ENCODE measurements at places on chromosomes 12 and 14.

- no peak for DNase-seq
Observed at GRCh38 chr14:106204063-106204462, 677.7 kb downstream of the TMEM121 start.

DNA sequence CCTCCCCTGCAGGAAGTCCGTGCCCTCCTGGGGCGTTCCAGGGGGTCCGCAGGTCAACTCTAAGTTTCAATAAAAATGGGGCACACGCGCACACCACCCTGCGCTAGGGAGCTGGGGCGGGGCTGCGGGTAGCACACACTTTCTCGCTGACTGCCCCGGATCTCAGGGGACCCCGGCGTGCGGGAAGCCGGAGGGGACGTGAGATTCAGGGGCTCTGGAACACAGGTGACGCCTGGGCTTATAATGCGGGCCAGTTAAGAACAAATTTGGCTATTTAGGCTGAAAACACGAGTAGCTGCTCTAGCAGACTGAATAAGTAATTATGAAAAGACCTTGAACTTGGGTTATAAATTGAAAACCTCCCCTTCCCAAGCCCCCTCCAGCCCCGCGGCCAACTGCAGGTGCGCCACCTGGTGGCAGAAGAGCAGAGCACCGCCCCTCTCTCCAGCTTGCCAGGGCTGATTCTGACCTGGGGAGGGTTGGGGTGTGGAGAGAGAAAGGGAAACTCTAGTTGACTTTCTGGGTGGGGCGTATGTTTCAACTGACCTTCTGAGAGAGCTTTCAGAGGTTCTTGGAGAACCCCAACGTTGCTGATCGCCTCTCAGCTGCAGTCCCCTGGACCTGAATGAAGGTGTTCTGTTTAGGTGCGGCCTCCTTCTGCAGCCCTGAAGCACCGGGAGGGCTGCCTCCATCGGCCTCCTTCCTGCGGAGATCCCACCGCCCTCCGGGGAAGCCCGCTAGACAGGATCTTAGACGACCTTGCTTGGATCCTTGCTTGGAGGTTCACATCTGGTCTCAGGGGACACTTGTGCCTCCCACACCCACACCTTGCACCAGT is 118.4 kb upstream of the EVL start:
- no peak for DNase-seq

GRCh38 chr14:36520601-36521525 is 831 bp upstream of the NKX2-1 start:
- DNase-seq: no peak

DNA sequence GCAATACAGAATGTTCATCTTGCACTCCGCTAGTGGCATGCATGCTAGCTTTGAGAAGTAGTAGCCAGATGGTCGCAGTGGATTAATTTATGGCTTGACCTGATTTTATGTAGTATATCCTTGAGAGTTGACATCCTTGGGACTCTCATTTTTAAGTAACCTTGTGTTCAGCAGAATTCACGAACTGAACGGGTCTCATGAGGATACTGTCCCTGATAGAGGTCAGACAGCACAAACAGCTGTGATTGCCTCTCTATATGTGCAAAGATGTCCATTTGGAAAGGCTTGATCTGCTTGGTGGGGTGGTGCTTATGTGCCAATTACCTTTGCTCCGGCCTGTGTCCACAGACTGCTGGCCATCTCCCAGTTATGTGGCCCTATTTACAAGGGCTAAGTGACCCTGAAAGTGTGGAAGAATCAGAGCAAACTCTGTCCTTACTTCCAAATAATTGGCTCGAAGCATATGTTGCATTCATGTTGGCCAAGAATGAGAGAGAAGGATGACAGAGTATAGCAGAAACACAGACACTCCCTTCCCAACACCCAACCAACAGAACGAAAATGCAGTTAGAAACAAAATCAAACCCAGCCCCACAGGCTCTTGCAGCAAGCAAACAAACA is 167.1 kb downstream of the CRADD start:
- no peak for DNase-seq

DNA sequence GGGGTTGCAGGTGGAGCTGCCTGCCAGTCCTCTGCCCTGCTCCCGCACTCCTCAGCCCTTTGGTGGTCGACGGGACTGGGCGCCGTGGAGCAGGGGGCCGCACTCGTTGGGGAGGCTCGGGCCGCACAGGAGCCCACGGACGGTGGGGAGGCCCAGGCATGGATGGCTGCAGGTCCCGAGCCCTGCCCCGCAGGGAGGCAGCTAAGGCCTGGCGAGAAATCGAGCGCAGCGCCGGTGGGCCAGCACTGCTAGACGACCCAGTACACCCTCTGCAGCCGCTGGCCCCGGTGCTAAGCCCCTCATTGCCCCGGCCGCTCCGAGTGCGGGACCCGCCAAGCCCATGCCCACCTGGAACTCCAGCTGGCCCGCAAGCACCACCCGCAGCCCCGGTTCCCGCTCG is 221.8 kb downstream of the BTG1 start:
- no peak for DNase-seq

DNA sequence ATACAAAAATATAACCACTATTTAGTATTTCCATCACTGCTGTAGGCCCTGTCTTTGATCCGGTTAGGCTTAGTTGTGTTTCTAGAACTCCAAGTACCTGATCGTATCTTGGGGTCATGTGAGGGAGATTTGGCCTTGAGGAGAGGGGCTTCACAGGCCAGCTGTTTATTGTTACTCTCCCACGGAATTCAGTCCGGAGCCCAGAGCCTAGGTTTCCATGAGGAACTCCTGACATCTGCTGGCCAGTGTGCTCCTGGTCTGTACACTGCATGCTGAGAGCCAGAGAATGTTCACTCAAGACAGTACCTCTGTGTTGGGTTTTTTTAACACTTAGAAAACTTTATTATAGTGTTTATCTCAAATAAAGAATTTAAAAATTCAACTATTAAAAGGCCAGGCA is 341.0 kb upstream of the TMEM132C start:
- DNase-seq: no peak

DNA sequence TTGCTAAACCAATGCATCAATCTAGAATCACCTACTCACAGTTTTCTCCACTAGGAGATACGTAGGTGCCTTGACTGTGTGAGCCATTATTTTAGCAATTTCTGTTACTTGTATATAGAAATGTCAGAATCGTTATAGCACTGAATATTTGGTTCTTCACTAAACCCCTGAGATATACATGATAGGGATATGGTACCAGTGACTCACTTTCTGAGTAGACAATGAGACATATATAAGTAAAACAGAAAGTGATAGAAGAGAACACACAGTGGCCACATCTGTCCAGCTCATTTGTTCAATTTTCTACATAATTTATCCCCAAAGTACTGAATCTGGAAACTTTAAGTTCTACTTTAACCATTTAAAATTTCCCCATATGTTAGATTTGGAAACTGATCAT is 1505.5 kb upstream of the TMEM132C start:
- no peak for DNase-seq

DNA sequence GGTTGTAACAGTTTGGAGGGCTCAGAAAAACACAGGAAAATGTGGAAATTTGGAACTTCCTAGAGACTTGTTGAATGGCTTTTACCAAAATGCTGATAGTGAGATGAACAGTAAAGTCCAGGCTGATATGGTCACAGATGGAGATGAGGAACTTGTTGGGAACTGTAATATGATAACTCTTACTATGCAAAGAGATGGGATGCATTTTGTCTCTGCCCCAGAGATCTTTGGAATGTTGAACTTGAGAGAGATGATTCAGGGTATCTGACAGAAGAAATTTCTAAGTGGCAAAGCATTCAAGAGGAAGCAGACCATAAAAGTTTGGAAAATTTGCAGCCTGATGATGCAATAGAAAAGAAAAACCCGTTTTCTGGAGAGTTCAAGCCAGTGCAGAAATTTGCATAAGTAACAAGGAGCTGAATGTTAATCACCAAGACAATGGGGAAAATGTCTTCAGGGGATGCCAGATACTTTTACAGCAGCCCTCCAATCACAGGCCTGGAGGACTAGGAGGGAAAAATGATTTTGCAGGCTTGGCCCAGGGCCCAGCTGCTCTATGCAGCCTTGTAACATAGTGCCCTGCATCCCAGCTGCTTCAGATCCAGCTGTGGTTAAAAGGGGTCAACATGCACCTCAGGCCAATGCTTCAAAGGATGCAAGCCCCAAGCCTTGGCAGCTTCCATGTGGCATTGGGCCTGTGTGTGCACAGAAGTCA is 572.7 kb upstream of the ATP2B1 start:
- DNase-seq: no peak

DNA sequence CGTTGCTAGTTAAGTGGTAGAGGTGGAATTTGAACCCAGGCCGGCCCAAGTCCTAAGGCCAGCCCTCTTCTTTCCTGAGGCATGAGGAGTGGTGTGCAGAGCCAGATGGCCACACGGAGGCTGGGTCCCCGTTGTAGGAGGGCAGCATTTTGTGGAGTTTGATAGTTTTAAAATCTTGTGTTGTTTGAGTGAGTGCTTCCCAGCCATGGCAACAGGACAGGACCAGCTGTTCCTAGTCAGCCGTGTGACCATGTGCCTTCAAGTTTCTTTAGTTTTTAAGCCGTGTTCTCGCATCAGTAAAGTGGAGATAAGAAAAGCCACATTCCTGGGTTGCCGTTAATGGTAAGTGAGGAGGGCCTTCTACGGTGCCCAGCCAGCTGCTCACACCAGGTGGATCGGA is 44.4 kb downstream of the UBE3B start:
- DNase-seq: no peak

GRCh38 chr14:55389330-55389729 is 22.3 kb downstream of the ATG14 start:
- no peak for DNase-seq
